ENCODE measurements at places on chromosomes 13 and 19. TPM values are rescaled to one million over a fixed set of nuclear protein-coding genes. Genes with fewer than 3 reads are reported as not detected.

DNA sequence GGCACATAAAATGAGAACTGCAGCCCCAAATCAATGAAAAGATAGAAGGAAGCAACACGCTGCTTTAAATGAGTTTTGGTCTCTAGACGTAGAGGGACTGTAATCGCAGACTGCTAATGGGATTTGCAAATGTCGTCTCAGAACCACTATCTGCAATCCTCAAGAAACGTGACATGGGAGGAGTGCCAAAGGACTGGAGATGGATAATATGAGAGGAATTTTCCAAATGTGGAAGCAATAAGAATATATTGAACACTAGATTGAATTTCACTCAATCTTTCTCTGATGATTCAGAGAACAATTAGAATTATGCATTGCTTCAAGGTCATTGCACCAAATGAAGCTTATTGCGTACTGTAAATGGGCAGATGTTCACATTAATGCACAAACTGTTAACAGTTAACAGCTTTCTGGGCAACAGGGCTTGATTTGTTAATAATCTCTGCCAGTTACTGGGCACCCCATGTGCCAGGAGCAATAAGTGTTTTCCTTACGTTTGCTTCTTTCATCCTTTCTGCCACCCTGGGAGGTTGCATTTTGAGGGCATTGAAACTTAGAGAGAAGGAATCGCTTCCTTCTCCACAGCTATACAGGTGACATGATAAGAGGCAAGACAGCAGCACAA lies 62.8 kb upstream of the WASF3 start:
- DNase-seq: no peak

- DNase-seq: no peak
Measured at GRCh38 chr13:48908381-48909055, 67.2 kb upstream of the FNDC3A start.

DNA sequence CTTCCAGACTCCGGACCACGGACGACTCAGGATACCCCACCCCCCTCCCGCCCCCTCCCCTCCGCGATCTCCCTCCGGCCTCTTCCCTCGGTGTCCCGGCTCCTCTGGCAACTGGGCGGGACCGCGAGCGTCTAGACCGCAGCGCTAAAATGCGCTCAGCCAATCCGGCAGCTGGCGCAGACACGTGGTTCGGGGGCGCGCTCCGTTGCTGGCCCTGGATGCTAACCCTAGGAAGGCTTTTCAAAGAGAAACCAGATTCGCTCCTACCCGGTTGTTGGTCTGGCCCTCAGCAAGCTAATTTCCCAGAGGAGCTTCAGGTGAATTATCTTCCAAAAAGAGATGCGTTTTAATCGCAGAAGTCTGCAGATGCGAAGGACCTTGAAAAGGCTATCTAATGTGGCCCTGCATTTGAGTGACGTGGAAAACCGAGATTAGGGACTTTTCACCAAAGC lies at the start of gene DZIP1:
TSS of gene DZIP1 (minus strand) at position 106 of the 452 bp plus-strand sequence. CDS start 2,677 bp downstream, outside the sequence.
- DNase-seq: no peak

- DNase-seq: peak; percentile 73
Measured at GRCh38 chr19:15323496-15324235, 8.7 kb downstream of the BRD4 start.

GRCh38 chr13:23684647-23685046 lies 114.4 kb downstream of the TNFRSF19 start:
- no peak for DNase-seq

DNA sequence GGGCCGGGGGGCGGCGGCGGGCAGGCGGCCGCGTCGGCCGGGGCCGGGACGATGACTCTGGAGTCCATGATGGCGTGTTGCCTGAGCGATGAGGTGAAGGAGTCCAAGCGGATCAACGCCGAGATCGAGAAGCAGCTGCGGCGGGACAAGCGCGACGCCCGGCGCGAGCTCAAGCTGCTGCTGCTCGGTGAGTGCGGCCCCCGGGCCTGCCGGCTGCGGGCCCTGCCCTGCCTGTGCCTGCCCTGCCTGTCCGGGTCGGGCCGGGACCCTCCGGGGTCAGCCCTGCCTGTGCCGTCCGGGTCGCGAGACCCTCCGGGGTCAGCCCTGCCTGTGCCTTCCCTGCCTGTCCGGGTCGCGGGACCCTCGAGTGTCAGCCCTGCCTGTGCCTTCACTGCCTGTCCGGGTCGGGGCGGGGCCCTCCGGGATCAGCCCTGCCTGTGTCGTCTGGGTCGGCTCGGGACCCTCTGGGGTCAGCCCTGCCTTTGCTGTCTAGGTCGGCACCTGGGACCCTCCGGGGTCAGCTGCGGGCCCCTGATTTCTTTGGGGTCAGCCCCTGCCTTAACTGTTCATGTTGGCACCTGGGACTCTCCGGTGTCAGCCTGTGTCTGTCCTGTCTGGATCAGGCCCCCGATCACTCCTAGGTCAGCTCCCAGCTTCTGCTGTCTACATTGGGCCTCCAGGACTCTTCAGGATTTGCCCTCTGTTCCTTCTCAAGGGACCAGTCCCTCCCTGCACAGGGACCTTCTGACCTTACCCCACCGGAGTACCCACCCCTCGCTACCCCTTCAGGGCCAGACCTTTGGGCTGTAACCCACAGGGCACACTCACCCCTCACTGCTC lies 659 bp downstream of the GNA11 start:
- DNase-seq: no peak

The TUBA3C gene
- not detected for total RNA-seq

The POU4F1 gene
- not detected for total RNA-seq

The PLVAP gene
- 378 TPM for total RNA-seq

The ZNF546 gene
- total RNA-seq: 3.0 TPM

The FLT1 gene
- 46.0 TPM for total RNA-seq

The LHB gene
- total RNA-seq: not detected

The ZNF714 gene
- total RNA-seq: 10.6 TPM

All from ascending aorta (tissue), 2 donors.